ENCODE measurements at places on chromosomes 2 and 18.

- DNase-seq: no peak
These were observed 959.4 kb upstream of the CELF4 start for GRCh38 chr18:38525039-38525438.

GRCh38 chr2:70182689-70183088 is 8.1 kb downstream of the C2orf42 start:
- DNase-seq: no peak

DNA sequence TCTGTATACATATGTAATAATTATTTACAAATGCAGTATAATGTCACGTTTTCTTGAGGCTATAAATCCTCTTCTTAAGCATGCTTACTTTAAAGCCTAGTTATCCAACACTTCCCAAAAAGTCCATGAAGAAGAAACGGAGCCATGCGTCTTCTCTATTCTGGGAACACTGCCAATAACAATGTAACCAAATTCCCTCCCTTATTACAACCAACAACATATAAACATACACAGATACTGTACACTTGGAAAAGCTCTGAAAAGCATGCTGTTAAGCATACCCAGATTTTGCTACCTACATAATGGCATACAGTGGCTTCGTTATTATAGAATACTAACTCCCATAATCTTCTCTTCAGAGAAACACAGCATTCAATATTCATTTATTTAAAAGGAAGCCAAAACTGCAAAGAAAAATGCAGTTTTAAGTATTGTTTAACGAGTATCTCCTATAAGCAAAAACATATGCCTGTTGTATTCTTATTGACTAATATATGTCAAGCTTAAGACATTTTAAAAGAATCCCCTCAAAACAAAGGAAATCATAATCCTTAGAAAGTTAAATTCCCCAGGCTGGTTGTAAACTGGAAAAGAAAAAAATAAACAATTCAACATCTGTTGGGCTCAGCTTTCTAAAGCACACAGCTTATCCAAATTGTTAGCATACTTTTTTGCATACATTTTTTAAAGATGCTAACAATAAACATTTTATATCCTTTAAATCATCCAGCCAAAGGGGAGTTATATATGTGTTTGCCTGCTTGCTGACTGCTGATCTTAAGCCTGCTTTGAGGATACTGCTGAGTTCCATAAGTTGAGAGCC is 83.4 kb downstream of the SLC25A12 start:
- no peak for DNase-seq

DNA sequence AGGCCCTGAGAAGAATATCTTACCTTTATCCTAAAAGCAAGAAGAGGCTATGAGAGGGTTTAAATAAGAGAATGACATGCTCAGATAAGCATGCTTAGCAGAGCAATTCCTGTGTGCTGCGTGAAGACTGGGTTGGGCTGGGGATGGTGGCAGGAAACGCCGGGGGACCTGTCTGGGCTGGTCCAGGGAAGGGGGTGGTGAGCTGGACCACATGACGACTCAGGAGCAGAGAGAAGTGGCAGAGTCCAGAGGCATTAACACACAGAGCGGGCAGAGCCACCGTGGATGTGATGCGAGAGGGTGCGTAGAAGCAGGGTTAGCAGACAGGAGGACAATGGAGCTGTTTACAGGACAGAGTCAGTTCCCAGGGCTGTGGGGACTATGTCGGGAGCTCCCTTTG is 84.5 kb downstream of the ZBTB7C start:
- DNase-seq: no peak

DNA sequence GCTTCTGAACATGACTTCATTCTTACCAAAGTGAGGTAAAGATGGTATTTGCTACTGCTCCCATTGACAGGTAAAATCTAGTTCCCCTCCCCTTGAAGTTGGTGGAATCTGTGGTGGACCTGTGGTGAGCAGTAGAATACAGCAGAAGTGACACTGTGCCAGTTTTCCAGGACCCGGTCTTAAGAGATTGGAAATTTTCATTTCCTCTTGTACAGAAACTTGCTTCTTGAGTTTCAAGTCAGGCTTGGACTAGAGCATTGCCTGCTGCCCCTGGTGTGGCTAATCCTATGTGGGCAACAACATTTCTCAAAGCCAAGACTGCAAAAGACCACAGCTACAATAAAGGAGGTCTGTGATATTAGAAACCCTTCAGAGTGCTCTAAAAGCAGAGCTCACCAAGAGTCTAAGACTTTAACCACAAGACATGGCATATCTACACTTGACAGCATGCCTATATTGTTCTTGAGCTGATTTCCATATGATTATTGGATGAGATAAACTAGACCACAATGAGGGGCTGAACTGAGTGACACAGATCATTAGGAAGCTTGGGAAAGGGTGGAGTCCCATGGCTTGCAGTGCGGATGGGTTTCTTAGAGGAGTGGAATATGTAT is 458.1 kb downstream of the BCL11A start:
- DNase-seq: no peak

- no peak for DNase-seq
These were observed 68.7 kb downstream of the DIS3L2 start for GRCh38 chr2:232030229-232030628.

GRCh38 chr2:99621106-99621505 is 131.3 kb upstream of the REV1 start:
- no peak for DNase-seq

- DNase-seq: no peak
These were observed 145.3 kb upstream of the ITGA4 start for GRCh38 chr2:181311837-181312236.

DNA sequence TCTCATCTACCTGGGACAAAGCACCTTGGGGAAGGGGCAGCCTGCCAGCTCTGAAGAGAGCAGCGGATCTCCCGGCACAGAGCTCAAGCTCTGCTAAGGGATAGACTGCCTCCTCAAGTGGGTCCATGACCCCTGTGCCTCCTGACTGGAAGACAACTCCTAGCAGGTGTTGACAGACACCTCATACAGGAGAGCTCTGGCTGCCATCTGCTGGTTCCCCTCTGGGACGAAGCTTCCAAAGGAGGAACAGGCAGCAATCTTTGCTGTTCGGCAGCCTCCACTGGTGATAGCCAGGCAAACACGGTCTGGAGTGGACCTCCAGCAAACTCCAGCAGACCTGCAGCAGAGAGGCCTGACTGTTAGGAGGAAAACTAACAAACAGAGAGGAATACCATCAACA is 549.9 kb upstream of the LRATD1 start:
- DNase-seq: no peak

GRCh38 chr2:201070948-201071478 is 458 bp downstream of the HYCC2 start:
- DNase-seq: no peak

GRCh38 chr2:213151437-213152064 is at the start of gene IKZF2:
Gene IKZF2 (minus strand): TSS chr2:213151612. CDS start chr2:213148629, 2,983 bp downstream.
- DNase-seq: peak; percentile 45

DNA sequence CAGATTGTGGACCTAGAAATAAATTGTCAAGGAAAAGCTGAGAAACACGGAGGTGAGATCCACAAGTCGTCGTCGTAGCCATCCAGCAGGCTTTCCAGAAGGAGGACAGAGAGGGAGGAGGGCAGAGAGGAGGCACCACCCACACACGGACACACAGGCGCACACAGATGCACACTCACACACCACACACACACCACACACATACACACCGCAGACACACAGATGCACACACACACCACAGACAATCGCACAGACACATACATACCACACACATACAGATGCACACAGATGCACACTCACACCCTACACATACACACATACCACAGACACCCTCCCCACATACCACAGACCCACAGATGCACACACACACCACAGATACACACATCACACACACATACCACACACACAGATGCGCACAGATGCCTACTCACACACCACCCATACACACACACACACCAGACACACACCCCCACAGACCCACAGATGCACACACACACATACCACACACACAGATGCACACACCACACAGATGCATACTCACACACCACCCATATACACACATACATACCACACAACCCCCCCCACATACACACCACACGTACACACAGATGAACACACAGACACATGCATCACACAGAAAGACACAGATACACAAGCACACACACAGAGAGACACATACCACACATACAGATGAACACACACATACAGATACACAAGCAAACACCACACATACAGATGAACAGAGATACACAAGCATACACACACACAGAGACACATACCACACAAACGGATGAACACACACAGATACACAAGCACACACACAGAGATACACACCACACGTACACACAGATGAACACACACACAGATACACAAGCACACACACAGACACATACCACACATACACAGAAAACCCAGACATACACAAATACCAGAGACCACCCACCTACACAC is 12.7 kb upstream of the BOK start:
- DNase-seq: no peak

GRCh38 chr2:160300203-160300602 is 100.1 kb upstream of the ITGB6 start:
- no peak for DNase-seq

GRCh38 chr2:161223139-161223732 is 63.0 kb downstream of the TANK start:
- no peak for DNase-seq

DNA sequence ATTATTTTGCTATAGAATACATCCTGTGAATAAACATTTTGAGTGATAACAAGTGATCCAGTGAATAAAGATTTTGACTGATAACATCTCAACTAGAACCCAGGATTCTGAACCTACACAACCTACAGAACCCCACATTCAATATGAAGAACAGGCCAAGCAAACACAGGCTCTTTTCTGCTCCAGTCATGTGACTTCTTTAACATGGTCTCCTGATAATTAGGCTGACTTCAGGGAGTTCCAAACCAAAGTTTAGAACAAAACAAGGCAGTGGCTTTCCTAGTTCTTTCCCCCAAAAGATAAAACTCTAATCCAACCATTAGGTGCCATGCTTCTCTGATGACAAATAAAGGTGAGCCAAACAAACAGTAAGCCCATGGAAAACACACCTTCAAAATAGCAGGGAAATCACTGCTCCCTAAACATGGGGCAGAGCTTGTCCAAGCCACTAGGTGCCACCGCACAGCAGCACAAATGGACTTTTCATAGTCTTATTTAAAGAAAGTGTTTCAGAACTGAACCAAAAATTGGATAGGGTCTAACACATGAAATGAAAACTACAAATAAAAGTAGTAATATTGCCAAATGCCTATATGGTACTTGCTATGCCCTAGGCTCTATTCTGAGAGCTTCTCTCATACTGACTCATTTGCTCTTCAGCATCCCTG is 95.3 kb downstream of the EVA1A start:
- no peak for DNase-seq

DNA sequence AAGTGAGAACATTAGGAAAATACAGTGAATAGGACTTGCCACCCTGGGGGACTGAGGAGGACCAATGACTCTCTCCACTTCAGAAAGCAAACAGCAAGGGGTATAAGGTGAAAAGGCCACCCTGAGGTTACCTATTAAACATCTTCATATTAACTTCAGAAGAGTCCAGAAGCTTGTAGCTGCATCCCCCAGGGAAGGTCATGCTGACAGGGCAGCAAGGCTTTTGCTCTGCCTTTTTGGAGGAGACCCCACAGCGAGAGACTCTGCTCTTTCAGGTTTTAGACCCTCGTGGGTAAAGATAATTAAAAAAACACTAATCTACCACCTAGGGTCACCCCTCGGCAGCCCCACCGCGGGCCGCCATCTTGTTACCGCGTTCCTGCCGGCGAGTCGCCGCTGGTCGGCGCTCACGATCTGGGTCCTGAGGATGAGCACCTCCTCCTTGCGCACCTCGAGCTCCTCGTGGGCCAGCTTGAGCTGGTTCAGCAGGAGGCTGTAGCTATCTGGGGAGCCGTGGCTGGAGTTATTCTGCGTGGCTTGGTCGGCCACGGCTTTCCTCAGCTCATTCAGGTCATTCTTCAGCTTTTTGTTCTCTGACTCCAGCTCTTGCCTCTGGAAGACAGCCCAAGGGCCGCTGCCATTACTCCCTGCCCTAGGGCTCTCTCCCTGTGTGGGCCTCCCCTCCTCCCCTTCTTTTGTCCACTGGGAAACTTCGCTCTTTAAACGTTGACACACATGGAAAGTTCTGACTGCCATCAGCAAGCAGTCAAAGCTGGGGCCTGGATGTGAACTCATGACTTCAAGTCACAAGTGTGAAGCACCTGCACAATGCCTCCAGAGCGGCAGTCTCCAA is 50.7 kb upstream of the ACAA2 start:
- DNase-seq: no peak

GRCh38 chr2:9703701-9704221 is 73.0 kb upstream of the YWHAQ start:
- no peak for DNase-seq

GRCh38 chr2:223721746-223722145 is 115.6 kb downstream of the AP1S3 start:
- no peak for DNase-seq

GRCh38 chr2:44674473-44675284 is 266.8 kb upstream of the SIX3 start:
- no peak for DNase-seq

GRCh38 chr2:191983591-191983990 is 136.7 kb upstream of the CAVIN2 start:
- no peak for DNase-seq

DNA sequence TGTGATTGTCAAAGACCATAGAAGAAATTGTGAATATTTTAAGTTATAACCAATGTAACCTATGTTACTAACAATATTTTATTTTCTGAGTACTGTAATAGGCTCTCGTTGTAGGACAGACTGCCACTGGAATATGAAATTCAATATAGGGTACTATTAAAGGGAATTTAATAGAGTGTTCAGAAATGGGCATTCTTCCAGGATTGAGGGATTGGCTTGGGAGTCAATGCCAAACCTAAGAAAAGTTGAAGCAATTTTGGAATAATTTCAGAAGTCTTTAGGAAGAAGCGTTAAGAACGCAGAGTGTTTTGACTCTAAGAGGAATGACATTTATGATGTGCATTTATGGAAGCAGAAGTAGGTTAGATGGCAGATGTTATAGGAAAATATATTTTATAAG is 79.0 kb downstream of the ACVR2A start:
- no peak for DNase-seq

DNA sequence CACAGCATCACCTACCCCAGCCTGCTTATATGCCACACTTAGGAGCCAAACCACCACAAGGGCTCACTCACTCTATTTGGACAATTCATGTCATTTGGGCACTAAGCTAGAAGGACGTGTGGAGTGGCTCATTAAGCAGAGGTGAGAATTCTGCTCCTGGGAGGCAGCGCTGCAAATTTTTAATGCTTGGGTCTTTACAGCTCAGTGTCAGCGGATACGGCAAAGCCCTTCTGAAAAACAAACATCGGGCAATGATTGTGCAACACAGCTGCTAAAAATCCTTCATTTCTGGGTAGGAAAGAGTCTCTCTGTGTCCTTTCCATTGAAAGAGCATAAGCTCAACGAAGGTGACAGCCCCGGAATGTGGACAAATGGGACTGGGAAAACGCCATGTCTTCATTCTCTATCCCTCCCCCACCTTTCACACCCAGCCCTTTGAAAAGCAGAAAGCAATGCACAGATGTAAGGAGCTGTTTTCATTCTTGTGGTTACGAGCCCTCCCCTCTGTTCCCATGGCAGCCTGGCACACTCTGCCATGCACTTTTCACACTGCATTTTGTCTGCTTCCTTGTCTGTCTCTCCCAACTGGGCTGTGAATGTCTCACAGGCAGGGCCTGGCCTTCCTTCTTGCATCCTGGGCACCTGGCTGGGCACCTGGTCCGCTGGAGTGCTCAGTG is 16.0 kb downstream of the TMEM177 start:
- DNase-seq: no peak

GRCh38 chr2:149125031-149125725 is 86.7 kb downstream of the LYPD6B start:
- no peak for DNase-seq

Data from stimulated activated CD8-positive, alpha-beta memory T cell treated with anti-CD3 and anti-CD28 coated beads, Interleukin-15, amount 100 ng/mL, for 24 hours (primary cell).